ENCODE measurements at places on chromosomes 6 and 20.

DNA sequence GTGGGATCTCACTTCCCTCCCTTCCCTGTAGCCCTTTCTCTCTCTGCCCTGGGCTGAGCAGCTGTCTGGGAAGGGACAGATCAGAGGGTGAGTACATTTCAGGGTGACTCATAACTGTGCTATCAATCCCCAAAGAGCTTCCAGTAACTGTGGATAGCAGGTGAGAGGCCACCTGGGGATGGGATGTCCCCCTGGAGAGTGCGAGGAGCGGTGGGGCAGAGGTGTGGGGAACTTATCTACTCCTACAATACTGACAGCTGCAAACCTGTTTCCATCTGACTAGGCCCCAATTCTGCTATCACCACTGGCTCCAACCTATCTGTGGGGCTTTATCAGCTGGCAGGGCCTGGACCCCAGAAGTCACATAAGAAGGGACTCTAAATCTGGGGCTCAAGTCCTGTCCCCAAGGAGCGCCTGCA, 32.6 kb downstream of the KCNK5 start:
- DNase-seq, result no peak

DNA sequence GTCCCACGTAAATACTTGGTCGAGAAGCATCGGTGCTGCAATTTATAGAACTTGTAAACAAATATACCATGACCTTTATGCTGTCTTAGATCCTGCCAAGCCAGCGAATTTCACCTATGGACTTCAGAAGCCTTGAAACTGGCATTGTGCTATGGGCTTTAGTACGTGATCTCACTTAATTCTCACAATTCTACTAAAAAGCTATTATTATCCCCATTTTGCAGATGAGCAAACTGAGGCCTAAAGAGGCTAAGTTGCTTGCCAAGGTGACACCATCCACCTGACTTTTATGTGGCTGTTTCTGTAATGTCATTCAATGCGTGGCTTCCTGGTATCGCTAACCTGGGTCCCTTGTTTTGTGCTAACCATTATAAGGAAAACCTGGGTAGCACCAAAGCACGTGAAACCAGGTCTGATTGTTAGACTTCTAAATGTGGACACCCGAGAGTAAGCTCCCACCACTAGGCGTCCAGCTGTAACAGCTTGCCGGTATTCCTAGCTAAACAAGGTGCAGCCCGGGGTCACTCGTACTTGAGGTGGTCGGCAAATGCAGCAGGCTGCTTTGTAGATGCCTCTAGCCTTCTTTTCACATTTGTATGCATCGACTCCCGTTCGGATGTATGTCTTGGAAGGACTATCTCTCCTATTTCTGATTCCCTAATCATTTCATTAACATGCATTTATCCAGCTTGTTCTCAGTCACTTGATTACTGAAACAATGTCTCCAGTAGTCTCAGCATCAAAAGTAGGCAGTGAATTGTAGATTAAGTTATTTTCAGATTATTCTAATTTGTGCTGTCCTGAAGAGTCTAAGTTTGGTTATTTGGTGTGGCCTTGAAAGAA, 1.1 kb downstream of the SYNJ2 start:
- DNase-seq, result no peak

DNA sequence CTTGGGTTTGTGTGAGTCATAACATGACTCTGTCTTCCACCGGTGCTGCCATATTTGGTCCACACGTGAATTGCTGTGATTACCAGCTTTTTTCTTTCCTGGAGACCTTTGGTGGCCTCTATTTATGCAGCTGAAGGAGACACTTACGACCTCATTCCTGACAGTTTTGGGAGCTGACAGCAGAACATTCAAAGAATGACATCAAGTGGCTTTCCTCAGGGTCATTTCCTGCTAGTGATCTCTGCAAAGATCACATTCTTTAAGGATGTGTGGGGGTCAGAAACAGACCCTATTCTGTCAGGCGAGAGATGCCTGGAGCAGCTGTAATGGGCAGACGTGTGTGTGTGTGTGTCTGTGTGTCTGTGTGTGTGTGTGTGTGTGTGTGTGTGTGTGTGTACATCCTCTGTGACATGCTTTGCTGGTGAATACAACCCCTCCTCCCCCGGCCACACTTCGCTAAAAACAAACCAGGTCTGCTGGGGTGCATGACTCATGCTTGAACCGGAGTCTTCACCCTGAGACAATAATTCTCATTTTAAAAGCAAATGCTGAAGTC, 115.6 kb downstream of the TMEM170B start:
- no peak for DNase-seq

- no peak for DNase-seq
Measured at GRCh38 chr20:46749147-46749546, 39.7 kb downstream of the SLC2A10 start.

DNA sequence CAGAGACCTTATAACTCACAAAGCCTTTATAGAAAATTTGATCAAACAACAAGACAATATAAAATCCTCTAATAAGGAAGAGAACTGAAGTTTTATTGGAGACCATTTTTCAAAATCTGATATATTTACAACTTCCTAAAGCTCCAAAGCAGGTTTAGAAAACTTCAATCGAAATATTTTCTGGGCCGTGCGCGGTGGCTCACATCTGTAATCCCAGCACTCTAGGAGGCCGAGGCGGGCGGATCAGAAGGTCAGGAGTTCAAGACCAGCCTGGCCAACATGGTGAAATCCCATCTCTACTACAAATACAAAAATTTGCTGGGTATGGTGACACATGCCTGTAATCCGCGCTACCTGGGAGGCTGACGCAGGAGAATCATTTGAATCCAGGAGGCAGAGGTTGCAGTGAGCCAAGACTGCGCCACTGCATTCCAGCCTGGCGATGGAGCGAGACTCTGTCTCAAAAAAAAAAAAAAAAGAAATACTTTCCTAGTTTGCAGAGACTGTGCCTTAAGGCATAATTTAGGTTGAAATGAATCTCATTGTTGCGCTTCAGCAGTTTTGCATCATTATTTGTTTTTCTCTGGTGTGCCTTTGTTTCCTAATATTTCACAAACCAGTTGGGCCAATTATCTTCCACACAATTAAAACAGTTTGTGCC, 60.6 kb upstream of the ASIP start:
- DNase-seq, result no peak

GRCh38 chr20:48210111-48211027, 425.1 kb upstream of the SULF2 start:
- no peak for DNase-seq

Data from bone marrow (tissue), 2 donors.